AG20443 (cell line): ENCODE measurements at places on chromosomes 5 and 9.

- DNase-seq = no peak
These were observed 21.5 kb downstream of the SKP2 start for GRCh38 chr5:36173426-36173825.

GRCh38 chr5:10969684-10970180 is 208.7 kb upstream of the DAP start:
- no peak for DNase-seq

DNA sequence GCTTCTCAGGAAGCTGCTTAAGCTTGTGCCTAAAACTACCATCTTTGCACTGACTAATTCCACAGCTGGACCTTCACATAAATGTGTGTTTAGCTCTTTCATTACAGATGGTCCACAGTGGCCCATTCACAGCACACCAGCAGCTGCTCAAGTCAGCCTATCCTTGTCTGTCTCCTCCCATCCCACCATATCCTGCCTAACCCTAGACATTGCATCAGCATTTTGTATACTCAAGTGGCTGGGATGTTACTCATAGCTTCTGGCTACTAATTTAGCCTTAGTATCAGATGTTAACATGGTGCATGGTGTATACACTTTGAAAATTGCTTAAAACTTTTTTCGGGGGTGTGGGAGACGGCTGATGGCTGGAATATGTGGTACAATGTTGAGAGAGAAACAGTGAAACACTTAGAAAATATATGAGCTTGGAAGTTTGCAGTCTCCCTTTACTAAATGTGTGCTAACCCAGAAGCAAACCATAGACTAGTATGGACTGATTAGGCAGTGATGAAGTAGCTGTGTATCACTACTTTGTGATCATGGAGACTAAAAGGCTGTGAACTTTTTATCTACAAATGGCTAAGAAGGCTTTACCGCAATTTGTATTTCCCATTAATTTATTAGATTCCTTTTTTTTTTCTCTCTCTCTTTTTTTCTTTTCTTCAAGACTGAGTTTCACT is 83.1 kb downstream of the JMY start:
- peak; percentile 82 for DNase-seq

DNA sequence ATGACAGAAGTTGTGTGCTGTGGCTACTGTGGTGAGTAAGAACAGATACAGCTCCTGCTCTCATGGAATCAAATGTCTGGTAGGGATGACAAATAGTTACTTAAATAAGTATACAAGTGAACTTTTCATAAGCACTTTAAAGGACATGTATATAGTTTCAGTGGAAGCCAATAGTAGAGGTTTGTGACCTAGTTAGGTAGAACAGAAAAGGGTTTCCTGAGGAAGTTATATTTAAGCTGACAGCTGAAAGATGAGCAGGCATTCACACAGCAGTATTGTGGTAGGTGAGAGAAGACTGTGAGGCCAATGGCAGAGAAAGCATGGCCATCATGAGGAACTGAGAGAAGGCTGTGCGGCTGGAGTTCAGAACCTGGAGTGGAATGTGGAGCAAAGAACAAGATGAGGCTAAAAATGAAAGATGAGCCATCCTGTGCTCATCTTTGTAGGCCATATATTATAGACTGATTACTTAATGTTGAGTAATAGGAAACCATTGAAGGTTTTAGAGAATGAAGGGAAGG is 15.4 kb downstream of the FAM174A start:
- DNase-seq = no peak

DNA sequence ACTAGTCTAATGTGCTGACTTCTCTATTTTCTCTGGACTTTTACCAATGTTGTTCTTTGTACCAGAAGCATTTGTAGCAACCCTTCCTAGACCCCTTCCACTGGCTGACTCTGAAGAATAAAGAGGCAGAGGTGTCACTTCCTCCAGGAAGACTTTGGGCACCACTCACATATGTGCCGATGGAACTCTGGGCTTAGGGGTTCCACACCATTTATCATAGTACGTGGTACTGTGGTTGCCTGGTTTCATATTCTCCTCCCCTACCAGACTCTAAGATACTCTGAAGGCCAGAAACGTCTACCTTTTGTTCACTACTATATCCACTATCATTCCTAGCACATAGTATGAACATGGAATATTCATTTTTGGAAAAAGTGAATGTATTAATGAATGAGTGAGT is 88.0 kb downstream of the BNC2 start:
- DNase-seq = no peak
